ENCODE measurements at places on chromosomes 2 and 18. TPM values are rescaled to one million over a fixed set of nuclear protein-coding genes. Genes with fewer than 3 reads are reported as not detected.

- no peak for DNase-seq
These were observed 62.0 kb upstream of the CAB39 start for GRCh38 chr2:230650585-230651137.

The MYOM1 gene
- total RNA-seq, result 1.7 TPM

DNA sequence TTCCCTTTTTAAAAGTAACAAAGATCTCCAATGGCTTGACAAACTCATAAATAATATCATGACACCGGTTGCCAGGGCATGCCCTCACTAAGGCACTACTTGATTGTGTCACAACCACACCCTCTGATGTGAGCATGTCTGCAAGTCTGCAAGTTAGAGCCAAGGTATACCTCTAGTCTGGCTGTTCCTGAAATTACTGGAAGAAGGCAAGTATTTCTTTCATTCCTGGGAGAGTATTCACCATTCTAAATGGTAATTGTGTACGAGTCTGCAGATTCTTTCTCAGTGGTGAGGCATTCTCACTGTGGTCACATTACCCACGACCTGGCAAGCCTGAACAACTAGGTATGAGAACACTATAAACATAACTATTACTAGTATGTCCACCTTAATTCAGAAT, 25.7 kb upstream of the RNU4ATAC start:
- no peak for DNase-seq

The UGT1A7 gene
- not detected for total RNA-seq

DNA sequence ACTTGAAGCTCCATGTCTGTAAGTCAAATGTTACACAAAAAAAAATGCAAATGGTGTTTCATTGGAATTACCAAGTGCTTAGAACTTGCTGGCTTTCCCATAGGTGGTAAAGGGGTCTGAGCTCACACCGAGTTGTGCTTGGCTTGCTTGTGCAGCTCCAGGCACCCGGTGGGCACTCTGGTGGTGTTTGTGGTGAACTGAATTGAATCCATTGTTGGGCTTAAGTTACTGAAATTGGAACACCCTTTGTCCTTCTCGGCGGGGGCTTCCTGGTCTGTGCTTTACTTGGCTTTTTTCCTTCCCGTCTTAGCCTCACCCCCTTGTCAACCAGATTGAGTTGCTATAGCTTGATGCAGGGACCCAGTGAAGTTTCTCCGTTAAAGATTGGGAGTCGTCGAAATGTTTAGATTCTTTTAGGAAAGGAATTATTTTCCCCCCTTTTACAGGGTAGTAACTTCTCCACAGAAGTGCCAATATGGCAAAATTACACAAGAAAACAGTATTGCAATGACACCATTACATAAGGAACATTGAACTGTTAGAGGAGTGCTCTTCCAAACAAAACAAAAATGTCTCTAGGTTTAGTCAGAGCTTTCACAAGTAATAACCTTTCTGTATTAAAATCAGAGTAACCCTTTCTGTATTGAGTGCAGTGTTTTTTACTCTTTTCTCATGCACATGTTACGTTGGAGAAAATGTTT, 97.9 kb upstream of the IL1R2 start:
- no peak for DNase-seq

- DNase-seq, result peak; percentile 15
These were observed 49.1 kb upstream of the MYCN start for GRCh38 chr2:15890936-15891905.

- no peak for DNase-seq
These were observed 115.5 kb downstream of the ATL2 start for GRCh38 chr2:38261569-38262068.

DNA sequence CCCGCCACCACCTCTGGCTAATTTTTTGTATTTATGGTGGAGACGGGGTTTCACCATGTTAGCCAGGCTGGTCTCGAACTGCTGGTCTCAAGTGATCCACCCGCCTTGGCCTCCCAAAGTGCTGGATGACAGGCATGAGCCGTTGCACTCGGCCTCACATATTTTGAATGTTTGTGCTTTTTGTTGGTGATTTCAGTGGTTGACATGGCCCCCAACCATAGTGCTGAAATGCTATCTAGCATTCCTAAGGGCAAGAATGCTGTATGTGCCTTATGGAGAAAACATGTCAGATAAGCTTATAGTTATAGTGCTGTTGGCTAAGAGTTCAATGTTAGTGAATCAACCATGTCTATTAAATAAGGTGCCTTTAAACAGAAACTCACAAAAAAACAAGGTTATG, 8.9 kb downstream of the ZAP70 start:
- DNase-seq, result no peak

- DNase-seq, result no peak
These were observed 523.0 kb downstream of the TXNL1 start for GRCh38 chr18:56115071-56116015.

The SIX3 gene
- total RNA-seq, result not detected

The TRIM43 gene
- total RNA-seq, result not detected

DNA sequence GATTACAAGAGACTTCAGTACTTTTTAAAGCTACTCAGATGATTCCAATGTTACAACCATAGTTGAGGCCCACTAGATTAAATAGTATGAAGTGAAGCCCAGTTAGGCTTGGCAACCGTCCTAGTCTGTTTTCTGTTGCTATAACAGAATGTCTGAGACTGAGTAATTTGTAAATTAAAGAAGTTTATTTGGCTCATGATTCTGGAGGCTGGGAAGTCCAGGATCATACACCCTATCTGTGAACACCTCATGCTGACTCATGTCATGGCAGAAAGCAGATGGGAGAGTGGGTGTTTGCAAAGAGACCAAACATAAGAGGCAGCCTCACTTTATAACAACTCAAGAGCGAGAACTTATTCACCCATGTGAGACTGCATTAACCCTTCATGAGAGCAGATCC, 63.1 kb downstream of the CCDC150 start:
- DNase-seq, result no peak

The GLI2 gene
- total RNA-seq, result 17.2 TPM

The PROM2 gene
- 5.6 TPM for total RNA-seq

- DNase-seq, result no peak
These were observed 77.1 kb downstream of the CYRIA start for GRCh38 chr2:16588565-16588964.

DNA sequence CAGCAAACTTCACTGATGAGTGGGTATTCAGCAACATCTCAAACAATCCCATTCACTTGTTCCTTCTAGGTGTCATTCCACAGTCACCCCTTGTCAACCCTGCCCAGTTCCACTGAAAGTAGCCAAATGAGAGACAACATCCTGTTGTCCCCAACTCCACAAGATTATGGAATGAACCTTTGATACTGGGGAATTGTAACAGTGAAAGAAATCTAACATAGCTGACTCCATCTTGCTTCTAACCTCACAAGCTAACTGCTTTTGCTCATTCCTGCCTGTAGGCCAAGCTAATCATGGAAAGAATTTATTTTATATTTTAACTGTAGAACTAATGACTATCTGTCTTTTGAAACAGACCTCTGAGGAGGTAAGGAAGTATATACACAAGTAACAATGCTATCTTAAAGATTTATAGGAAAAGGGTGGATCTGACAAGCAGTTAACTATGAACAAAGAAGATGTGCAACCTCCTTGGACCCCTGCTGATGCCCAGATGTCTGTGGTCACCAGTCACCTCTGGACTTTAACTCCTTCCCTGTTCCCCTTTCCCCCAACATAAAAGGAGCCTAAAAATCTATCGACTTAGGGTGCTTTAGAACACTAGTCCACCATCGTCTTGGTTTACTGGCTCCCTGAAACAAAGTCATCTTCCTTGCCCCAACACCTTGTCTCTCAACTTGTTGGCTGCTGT, 6.9 kb upstream of the ANXA4 start:
- DNase-seq, result no peak

GRCh38 chr2:88018909-88019308, 2.6 kb upstream of the RNU2-63P start:
- DNase-seq, result no peak

The ACVR1C gene
- total RNA-seq, result 1.3 TPM

GRCh38 chr2:17851731-17852585, 26.5 kb upstream of the KCNS3 start:
- peak; percentile 30 for DNase-seq

GRCh38 chr18:79387214-79387613, 8.5 kb upstream of the NFATC1 start:
- DNase-seq, result no peak

DNA sequence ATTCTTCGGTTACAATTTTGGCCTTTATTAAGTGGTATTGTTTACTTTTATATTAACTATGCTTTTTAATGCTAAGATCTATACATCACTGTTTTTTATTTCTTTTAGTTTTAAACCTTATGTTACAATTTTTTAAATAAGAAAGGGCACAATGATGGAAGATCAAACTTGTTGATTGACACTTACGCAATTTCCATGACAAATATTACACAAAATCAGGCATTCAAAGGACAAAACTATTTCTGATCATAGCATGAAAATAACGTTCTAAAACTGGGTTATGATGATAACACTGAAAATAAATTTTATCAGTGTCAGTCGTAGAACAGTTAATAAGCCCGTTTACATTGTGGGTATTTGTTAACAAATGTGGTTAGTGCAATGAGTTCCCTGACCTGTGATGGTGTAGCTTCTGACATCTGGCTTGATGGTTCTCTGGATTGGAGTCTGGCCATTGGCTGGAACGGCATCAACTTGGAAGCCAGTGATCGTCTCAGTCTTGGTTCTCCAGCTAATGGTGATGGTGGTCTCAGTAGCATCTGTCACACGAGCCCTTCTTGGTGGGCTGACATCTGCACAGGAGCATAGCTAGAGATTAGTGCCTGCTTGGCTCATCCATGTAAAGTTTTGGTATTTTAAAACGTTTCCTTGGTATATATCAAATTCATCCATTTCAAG, 59.6 kb downstream of the FN1 start:
- no peak for DNase-seq

DNA sequence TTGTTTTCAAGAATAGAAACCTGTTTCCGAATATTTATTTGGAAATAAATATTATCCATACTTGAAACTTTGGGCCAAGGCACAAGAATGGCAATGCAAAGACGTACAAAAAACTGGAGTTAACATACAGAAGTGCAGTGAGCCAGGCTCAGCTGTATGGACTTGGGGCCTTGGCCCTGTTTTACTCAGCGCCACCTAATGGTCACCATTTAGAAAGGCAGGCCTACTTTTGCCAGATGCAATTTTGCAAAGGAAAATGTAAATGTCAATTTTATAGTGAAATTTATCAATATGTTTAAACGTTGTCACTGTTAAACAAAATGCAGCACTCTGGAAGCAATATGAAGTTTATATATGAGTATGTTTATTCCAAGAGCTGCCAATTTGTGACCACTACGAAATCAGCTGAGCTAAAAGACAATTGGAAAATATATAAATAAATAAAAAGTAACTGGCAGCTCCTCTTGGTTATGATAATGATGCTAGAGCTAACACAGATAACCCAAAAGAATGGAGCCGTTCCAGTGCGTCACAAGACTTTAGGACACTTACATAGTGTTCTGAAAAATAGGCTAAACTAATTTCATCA, 155.0 kb downstream of the ARHGAP15 start:
- DNase-seq, result no peak

DNA sequence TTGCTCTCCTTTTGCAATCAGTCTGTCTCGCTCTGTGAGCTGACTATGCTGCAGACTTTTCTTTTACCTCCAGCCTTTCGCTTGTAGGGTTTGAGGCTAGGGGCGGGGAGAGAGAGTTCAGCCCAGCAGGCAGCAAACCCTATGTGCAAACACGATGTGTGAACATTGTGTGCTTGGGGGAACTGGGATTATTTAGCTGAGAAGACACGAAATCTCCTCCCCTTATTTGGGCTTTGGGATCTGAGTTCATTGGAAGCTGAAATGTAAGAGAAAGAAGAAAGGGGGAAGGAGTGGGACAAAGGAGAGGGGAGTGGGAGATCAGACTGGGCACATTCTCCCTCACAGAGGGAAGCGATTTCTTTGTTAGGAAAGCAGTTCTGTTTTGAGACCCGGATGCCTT, 189.6 kb upstream of the TNP1 start:
- DNase-seq, result no peak

The RAB6C gene
- total RNA-seq, result not detected

The LRRFIP1 gene
- total RNA-seq, result 160 TPM

- no peak for DNase-seq
These were observed 67.4 kb downstream of the MEP1B start for GRCh38 chr18:32257084-32257785.

- no peak for DNase-seq
These were observed 90.2 kb downstream of the NCK2 start for GRCh38 chr2:105834931-105835330.

GRCh38 chr2:133304344-133304743, 263.9 kb downstream of the NCKAP5 start:
- no peak for DNase-seq

- DNase-seq, result peak; percentile 91
These were observed at the start of gene BIN1 for GRCh38 chr2:127106991-127107621. Gene BIN1, minus strand, starts transcription at chr2:127107154. Its CDS starts 211 bp downstream, at chr2:127106943.

DNA sequence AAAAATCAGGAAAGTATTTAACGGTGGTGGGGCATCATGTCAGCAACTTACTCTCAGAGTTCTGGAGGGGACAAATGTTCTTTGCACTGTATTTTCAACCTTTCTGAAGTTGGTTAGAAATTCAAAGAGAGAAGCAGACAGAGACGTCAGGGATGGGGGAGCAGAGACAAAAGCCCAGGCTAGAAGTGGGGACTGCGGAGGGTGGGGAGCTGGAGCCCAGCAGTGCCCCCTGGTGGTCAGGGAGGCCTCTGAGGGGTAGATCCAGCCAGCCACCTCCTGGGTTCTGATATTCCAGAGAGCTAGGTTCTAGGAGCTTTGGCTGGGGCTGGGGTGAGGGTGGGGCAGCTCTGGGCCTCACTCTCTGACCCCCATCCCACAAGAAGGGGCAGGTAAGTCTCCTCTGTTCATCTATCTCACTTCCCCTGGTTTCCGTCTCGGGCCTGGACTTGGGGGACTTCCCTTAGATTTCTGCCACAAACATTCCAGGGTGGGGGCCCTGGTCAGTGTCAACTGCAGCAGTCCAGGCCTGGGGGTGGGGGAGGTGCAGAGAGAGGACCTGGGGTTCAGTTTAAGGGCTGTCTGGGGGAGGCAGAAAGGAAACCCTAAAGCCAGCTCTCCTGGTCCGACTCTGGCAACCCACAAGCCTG, 8.9 kb downstream of the TNS1 start:
- DNase-seq, result no peak

DNA sequence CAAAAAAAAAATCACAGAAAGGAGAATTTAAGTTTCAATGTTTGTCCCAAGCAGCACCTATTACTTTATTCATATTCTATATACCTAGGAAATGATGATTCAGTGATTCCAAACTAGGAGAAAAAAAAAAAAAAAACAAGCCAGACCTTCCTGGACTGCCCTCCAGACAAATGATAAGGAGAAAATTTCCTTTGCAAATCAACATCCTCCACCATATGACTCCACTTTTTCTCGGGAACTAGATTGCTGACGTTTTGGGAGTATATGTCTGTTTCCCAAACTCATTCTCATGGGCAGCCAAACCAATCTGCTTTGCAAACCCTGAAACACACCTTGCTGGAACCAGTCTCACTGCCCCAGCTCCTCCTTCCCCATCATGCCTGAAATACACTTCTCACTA, 16.8 kb downstream of the AP1S3 start:
- DNase-seq, result no peak
